Stimulated activated naive B cell treated with anti-CD40 and anti-IgM and Interleukin-4, amounts not matched to agents 10 μg/mL and 1 μg/mL and 100 μg/mL, for 72 hours (primary cell): ENCODE measurements at places on chromosomes 11 and 22.

DNA sequence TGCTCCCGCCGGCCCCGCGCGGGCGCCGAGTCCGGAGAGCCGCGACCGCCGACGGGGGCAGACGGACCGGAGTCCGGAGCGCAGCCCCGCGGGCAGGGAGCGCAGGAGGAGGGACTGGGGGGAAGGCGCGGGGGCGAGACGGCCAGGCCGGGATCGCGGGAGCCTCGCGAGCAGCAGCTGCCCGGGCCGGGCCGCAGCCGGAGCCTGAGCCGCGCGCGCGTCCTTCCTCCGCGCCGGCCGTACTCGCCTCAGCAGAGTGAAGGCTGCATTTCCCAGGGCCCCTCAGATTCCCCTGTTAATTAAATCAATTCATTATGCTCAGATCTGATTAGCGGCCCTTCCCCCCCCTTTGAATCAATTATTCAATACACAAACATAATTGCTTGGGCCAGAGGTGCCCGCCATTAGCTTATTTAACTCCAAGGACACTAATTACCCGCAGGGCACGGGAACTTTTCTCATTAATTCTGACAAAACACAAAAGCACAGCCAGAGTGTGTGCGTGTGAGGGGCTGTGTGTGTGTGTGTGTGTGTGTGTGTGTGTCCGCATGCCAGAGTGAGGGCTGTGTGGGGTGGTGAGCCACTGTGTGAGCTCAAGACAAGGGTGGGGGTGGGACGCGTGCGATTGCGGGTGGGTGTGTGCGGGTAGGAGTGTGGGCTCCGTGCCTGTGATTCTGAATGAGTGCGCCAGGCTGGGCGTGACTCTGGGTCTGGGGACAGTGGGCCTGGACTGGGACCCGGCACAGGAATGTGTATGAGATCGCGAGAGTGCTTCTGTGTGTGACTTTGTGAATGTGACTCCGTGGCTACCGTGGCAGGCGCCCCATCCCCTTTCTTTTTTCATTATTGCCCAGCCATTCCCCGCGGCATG, 5.1 kb upstream of the LMO1 start:
- DNase-seq: no peak

DNA sequence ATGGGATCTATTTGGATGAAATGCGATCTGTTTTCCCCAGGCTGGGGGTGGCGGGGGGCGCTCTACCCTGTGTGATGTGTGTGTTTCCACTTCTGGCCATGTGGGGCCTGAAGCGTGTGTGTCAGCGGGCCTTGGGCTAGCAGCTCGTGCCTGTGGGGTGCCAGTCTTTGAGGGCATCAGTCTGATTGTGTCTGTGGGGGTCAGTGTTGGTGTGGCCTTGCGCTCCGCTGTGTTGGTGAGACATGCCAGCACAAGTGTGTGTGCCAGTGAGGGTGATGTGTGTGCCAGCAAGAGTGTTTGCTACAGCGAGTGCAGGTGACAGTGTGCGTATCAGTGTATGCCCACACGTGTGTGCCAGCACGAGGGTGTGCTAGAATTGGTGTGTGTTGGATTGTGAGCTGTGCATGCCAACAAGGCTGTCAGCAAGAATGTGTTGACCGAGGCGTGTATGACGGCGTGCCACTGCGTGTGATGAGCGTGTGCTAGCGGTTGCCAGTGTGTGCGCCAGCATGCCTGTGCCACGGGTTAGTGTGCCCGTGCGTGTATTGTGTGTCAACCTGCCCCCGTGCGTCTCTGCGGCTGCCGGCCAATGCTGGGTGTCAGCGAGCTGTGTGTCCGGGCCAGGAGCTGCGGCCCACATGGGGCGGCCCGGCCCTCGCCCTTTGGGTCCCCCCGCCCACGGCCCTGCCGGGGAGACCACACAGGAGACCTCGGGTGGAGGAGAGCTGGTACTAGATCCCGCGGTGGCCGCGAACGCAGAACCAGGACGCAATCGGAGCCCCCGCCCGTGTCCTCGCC, 519 bp downstream of the ARRB1 start:
- no peak for DNase-seq

- DNase-seq: no peak
These were observed 69.8 kb upstream of the KCNQ1OT1 start for GRCh38 chr11:2769409-2770095.

- DNase-seq: no peak
These were observed 1036.0 kb upstream of the CCDC90B start for GRCh38 chr11:84322211-84322610.

GRCh38 chr22:31291481-31292235, 630 bp downstream of the PIK3IP1 start:
- no peak for DNase-seq

- no peak for DNase-seq
These were observed 59.5 kb upstream of the WNT11 start for GRCh38 chr11:76265771-76266241.

GRCh38 chr22:30445438-30446145, 20.0 kb downstream of the MTFP1 start:
- no peak for DNase-seq

GRCh38 chr11:121226415-121227263, 65.9 kb upstream of the SC5D start:
- peak; percentile 5 for DNase-seq

DNA sequence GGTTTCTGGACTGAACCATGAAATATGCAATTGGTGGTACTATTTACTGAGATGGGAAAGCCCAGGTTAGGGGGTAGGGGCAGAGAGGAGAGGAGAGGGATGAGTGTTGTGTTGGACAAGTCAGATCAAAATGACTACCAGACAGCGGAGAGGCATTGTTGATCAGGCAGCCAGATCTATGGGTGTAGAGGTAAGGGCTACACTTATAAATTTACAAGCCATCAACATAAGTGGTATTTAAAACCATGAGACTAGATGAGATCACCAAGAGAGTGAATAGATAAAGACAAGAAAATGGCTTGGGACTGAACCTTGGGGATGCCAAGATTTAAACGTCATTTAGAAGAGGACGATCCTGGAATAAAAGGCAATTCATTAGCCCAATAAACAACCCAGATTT, 123.4 kb downstream of the NXPE2 start:
- no peak for DNase-seq

- no peak for DNase-seq
These were observed 2.6 kb upstream of the PEX26 start for GRCh38 chr22:18075101-18075719.

DNA sequence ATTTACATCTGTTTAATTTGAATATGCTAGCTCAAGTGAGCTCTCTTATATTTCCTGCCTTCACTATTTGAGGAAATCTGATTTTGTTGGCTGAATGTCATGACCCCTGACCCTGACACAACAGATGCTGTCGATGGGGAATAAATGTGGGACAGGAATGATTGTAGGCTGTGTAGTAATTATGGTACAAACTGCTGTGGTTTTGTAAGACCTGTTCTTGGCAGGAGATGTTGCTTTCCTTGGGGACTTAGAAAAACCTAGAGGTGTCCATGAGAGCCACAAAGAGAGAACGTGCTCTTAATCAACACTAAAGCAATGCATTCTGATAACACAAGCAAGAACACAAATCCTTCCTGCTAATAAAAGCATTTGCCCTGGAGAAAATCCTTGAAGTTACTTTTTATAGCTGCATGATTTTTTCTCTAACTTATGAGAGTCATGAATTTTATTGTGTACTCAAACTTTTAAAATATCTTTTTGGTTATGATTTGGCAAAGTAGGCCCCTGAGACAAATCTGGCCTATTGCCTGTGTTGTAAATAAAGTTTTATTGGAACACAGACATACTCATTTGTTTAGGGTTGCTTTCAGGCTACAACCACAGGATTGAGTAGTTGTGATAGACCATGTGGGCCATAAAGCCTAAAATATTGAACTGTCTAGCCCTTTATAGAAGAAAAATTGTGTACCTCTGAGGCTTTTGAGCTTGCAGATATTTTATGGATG, 90.2 kb downstream of the DDX10 start:
- DNase-seq: no peak

- peak; percentile 42 for DNase-seq
These were observed 10.2 kb downstream of the SERPIND1 start for GRCh38 chr22:20783844-20784723.

DNA sequence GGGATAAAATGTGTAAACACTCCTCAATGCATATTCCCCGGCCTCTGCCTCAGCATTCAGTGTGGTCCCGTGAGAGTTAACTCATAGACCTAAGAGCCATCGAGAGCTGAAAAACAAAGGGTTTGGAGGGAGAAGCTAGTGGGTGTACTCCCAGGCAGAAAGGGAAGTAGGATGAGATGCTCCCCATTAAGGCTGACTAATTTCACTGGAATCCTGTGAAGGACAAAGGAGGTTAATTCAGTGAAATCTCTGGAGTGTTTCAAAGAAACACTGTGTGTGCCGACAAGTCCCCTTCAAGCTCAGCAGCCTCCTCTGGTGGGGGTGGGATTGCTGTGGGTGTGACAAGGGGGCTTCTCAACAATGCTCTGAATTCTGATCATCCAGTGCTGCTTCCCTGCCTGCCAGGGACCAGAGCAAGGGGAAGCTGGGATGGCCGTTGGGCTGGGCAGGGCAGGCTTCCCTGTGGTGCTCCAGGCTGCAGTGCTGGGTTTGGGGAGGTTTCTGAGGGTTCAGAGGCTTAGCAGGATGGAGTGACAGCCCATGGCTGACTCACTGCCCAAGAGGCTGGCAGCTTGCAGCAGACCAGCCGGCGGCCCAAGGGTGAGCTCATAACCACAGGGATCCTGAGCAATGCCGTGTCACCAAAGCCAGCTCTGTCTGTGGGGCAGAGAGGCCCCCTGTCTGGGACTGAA, 61.4 kb upstream of the BMAL1 start:
- DNase-seq: no peak

- DNase-seq: no peak
These were observed 8.0 kb downstream of the MPZL3 start for GRCh38 chr11:118243993-118244762.

GRCh38 chr11:41997844-41998401, 538.5 kb upstream of the LRRC4C start:
- DNase-seq: no peak

DNA sequence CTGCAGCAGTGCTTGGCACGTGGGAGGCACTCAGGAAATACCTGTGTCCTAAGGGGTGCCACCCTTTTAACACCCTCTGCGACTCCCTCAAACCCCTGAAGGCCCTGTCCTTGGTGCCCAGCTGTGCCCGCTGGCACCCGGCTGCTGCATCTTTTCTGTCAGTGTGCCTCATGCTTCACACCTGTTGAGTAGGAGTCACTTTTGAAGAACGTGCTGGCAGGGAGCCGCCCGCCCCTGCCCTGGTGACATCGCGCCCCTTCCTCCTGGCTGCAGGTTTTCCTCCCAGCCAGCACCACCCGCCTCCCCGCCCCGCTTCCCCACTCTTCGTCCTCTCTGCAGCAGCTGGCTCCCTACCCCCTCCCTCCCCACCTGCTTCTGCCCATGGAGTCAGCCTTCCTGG, 17.8 kb downstream of the FRMD8 start:
- no peak for DNase-seq

- DNase-seq: no peak
These were observed 91.8 kb downstream of the TBC1D22A start for GRCh38 chr22:46854125-46854870.

DNA sequence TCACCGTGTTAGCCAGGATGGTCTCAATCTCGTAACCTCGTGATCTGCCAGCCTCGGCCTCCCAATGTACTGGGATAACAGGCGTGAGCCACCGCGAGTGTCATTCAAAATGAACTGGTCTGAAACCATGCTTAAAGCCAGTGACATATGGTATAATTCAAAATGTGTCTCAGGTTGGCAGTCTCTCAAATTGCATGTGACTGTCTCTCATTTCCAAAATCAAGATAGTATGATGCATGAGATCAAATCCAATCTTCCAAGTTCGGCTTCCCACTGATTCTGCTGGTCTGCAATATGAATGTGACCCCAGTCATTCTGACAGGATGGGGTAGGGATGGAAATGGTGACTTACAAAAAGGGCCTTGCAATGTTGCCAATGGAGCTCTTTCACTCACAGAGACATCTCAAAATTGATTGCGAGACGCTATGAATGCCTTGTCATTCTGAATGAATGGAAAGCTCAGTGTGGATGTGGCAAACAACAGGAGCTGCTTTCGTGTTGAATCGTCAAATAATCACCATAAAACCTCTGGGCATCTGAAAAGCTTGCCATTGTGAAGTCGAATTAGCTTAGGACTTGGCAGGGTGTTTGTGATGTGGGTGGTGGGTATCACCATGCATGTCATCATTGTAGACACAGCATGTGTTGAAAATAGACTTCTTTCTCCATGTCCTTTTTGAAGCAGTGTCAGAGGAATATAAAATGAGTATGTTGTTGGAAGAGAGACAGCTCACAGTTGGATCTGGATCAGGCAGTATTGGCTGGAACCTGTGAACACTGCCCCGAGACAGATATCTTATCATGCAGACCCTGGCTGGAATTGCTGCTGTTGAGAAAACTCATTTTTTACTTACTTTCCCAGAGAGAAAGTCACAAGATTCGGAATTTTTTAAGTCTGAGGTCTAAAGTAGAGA, 12.2 kb downstream of the SLN start:
- DNase-seq: no peak

DNA sequence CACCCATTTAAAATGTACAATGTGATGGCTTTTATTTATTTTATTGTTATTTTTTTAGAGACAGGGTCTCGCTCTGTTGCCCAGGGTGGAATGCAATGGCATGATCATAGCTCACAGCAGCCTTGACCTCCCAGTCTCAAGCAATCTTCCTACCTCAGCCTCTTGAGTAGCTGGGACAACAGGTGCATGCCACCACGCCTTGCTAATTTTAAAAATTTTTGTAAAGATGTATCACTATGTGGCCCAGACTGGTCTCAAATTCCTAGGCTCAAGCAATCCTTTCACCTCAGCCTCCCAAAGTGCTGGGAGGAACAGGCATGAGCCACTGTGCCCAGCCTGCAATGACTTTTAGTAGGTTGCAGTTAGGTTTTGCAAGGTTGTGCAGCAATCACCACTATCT, 14.3 kb downstream of the CLDN5 start:
- no peak for DNase-seq

DNA sequence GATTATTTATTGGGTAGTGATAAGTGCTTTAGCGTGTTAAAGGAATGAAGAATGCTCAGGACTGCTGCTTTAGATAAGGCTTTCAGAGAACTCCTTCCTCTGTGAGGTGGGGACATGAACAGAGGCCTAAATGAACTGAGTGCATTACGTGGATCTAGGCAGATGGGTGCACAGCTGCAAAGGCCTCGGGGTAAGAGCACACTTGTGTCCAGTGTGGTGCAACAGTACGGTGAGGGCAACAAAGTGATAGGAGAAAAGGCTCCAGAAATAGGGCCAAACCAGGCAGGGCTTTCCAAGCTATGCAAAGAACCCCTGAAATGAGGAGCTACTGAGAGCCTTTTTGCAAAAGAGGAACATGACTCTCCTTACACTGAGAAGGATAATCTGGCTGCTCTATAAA, 45.3 kb upstream of the ARHGAP32 start:
- no peak for DNase-seq

GRCh38 chr22:42074132-42074811, at the start of gene PHETA2:
Gene PHETA2, plus strand, starts transcription at chr22:42074248. Its CDS starts 3,046 bp downstream, at chr22:42077294.
- DNase-seq: peak; percentile 46
